NCI-H460 (cell line): ENCODE measurements at places on chromosomes 4 and X. TPM values are rescaled to one million over a fixed set of nuclear protein-coding genes. Genes with fewer than 3 reads are reported as not detected.

The CEP44 gene
- 19.6 and 24.1 TPM in 2 replicates for total RNA-seq

The OPRPN gene
- total RNA-seq: not detected in 2 replicates

GRCh38 chrX:110699109-110699508, 96.5 kb downstream of the CHRDL1 start:
- DNase-seq: no peak

DNA sequence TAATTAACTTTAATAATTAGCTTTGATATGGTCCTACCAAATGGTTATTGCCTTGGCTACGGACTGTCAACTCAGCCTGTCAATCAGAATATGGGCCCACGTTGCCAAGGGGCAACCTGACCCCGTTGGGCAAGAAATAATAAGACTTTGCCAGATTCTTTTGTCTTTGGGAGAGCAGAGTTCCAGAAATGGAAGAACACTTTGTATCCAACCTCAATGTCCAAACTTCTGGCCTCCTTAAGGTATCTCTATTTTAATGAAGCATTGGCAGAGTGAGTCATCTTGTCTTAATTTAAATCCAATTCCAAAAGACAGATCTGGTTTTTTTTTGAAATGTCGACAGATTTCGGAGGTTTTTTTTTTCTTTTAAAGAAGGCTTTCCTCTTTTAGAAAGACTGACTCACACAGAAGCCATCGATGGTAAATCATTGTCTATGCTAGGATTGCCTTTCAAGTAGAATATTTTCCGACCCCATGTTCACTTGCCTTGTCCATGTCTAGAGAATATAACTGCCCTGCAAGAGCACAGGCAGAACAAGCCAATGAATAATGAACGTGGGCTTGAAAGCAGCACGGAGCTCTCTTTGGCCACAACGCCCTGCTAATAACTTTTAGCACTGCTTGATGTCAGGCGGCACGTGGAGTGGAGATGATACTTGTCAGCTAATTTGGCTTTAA, 190.3 kb upstream of the GATB start:
- no peak for DNase-seq

DNA sequence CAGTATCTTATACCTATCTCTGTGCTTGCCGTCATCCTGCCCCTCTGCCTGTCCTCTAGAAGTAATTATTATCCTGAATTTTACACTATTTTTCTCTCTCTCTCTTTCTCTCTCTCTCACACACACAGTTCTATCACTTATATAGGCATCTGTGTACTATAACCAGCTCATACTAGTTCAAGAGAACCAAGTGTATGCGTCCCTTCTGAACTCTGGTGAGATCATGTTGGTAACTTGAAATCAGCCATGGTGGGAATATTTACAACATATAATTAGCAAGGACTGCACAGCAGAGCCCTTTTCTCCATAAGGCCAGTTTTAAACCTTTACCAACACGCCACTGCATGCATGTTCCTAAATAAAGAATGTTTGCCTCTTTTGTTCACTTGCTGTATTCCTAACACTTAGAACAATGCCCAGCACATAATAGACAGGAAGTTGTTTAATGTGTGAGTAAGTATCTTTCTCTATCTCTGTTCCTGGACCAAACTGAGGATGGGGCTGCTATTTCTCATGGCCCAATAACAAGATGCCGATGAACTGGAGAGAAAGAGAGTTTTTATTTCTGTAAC, 51.1 kb upstream of the IL21 start:
- DNase-seq: no peak

The KDR gene
- 0.10 and 0.35 TPM in 2 replicates for total RNA-seq

DNA sequence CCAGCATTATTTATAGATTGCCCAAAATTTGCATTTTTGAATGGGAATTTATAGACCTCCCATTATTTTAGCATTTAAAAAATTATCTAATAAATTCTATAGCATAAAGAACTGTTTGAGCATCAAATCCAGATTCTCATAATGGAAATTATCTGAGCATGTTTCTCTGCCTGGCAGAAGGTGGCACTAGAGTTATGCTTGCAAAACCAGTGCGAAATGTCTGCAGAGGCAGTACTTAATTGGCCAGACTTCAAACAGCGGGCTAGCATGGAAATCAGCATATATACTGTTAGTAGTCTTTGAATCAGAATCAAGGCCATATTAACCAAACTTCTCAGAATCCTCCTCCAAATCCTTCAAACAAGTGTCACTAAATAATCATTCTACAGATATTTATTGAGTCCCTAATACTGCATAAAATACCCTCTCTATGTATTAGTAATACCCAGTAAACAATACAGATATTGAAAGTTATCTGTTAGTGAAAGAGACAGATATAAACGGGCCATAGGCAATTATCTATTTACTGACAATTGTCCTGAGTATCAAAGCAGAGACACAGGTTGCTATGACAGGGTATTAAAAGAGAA, 78.7 kb upstream of the DCLK2 start:
- DNase-seq: peak; percentile 49

- DNase-seq: peak; percentile 89
These were observed at the start of gene TMEM187 for GRCh38 chrX:153972368-153973126. TSS of gene TMEM187 (plus strand) at chrX:153972754. CDS start at chrX:153982063, 9,309 bp downstream.

- no peak for DNase-seq
These were observed 1396.9 kb upstream of the IGFBP7 start for GRCh38 chr4:58507079-58507478.

The SPANXN2 gene
- total RNA-seq: not detected in 2 replicates

DNA sequence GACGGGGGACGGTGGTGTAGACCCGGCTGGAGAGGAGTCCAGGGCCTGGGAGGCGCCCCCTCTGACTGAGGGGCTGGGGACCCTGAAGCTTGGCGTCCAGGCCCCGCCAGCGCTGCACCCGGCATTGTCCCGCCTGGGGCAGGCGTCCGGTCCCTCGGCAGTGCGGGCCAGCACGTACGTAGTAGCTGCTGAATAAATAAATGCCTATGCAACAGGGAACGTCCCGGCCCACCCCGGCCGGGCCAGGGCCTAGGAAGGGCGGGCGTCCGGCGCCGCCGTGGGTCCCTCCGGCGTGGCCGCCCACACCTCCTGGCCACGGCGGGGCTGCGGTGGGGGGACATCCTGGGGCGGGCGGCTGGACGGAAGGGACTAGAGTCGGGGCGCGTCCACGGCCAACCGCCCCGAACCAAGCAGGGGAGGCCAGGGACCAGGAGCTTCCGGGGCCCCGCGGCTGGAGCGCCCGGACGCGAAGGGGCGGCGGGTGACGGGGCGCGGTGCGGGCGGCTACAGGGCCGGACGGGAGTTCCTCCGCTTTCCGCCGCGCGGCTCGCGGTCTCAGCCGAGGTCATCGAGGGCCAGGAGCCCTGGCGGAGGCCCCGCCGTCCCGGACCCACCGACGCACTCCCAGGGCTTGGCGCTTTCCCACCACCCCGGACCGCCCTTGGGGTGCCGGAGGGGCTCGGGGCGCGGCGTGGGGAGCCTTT, 886 bp upstream of the WWC2 start:
- DNase-seq: peak; percentile 18

- DNase-seq: no peak
These were observed 11.8 kb upstream of the TASL start for GRCh38 chrX:30589146-30589888.

DNA sequence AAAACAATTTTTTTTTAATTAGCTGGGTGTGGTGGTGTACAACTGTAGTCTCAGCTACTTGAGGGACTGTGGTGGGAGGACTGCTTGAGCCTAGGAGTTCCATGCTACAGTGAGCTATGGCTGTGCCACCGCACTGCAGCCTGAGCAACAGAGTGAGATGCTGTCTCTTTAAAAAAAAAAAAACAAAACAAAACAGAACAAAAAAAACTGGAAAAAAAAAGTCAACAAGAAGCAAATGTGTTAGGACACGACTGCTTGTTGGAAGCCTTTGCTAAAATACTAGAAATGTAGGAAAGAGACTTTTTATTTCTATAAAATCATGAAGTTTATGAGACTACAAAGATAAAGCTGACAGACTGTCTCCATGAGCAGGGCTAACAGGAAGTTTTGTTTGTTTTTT, 87.2 kb downstream of the SH3RF1 start:
- DNase-seq: no peak
